ENCODE measurements at places on chromosomes 11 and 22.

GRCh38 chr11:86134580-86135318, 65.9 kb upstream of the PICALM start:
- DNase-seq: no peak

GRCh38 chr22:17438026-17438425, 68.8 kb downstream of the CECR2 start:
- DNase-seq: no peak

DNA sequence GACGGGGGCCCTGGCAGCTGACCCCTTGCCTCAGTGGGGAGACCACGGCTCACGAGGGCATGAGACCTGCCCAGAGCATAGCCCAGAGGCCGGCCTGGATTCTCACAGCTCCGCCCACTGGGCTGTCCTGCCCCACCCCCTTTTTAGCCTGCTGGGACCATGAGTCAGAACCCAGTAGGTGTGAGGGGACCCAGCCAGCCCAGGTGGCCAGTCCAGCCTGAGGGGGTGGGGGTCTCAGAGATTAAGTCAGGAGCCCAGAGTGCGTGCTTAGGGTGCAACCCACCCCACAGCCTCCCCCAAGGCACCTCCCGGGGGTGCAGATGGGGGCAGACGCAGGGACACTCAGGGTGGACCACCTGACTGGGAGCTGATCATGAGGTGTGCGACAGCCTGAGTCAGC, 40.1 kb upstream of the PPARA start:
- no peak for DNase-seq

DNA sequence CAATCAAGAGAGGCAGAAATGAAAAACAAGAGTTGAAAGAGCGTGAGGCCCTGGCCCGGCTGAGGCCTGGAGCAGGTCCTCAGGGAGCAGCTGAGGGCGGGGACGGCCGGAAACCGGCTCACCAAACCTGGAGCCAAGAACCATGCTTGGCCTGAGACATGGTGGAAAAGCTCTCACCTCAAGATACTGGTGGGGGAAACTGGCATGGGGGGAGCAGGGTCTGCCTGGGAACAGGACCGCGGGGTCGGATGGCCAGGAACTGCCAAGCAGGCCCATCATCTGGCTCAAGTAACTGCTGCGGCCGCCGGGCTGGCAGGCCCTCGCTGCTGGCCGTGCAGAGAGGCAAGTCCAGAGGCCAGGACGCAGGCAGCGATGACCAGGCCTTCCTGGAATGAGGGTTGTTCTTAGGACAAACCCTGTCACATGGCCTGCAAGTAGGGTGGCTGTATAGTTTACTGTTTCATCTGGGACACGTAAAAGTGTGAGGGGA, 18.9 kb upstream of the WNT11 start:
- no peak for DNase-seq

DNA sequence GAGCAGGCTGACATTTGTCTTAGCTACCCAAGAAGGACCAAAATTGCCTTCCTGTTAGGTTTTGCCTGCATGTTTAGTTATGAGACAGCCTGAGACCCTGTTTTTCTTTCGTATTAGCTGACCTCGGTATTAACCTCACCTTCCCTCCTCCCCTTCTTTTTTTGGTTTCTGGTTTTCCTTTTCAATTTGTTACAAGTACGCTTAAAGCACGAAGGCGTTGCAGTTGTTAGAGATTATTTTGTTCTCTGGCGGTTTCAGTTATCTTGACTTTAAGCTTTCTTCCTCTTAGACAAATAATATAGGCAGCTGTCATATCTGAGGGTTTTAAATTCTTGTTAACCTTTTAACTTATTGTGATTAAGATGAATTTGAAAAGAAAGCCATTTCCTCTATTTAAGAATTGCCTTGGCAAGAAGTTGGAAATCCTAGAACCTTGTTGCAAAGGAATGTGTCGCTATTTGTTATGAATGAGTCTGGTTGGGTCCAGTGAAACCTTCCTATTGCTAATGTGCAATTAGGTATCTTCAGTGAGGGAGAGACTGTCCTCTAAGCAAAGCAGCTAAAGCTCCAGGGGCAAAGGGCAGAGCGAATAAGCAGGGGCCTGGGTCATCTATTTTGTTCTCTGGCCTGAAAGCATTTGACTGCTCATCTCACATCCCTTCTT, 45.7 kb downstream of the PACS1 start:
- no peak for DNase-seq

DNA sequence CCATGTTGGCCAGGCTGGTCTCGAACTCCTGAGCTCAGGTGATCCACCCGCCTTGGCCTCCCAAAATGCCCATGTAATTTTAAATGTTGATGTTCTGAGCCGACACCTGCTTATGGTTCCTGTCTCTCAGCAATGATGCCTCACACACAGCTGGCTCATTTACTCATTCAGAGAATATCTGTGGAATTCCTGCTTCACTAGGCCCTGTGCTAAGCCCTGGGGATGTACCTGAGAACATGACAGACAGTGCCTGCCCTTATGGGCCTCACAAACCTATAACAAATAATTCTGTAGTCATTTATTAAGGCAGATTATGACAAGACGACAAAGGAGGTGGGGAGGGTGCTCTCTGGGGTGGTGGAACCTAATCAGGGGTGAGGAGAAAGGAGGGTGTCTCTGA, 93.7 kb downstream of the PRR5L start:
- no peak for DNase-seq

DNA sequence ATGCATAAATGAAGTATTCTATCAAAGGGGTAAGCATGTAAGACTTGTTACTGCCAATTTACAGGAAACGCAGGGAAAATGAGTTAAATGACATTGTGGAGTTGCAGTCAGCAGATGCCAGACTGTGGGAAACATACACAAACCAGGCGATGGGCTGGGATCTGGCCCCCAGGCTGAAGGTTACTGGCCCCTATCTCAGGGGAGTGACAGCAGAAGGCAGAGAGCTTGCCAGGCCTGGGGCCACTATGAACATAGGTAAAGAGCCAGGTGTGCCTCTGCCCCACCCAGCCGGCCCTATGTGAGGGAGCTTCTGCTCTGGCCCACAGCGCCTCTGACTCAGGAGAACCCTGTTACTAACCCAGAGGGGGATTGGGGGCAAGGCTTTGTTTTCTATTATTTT, 26.1 kb upstream of the SLC25A1 start:
- DNase-seq: no peak

Measured in T1000 (cell line).